Stimulated activated CD8-positive, alpha-beta memory T cell treated with anti-CD3 and anti-CD28 coated beads, Interleukin-4, amount 100 ng/mL, for 4 hours (primary cell): ENCODE measurements at places on chromosomes 5 and 9.

DNA sequence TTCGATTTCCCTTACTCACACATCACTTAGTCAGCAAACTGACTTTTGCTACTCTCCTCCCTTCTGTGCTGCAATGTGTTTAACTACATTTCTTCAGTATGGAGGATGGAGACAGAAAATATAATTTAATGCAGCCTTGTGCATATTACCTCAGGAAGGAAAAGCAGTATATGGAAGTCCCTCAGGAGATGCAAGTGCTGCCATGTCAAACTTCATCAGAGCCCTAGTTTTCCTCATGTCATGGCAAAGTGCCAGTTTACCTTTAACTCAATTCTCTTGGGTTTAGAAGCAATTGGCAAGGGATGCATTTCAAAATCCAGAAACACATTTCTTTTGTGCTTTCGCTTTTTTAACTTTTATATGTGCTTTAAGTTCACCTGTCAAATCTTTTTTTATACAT, 365.4 kb downstream of the ISL1 start:
- DNase-seq, result no peak

DNA sequence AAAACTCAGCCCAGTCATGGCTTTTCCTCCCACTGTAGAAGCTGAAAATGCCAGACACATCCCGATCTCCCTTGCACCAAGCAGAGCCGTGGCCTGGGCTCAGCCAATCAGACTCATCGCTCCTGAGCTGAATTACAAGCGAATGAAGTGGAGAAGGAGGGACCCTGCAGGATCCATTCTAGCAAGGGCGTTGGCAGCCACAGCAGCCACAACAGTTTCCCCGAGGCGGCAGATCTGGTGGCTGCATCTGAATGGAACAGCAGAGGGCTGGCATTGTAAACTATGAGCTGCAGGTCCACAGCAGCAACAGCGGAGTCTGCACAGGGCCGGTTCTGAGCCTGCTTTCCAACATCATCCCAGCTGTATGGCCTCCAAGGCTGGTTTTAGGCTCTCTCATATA, 23.8 kb downstream of the ALG2 start:
- no peak for DNase-seq

DNA sequence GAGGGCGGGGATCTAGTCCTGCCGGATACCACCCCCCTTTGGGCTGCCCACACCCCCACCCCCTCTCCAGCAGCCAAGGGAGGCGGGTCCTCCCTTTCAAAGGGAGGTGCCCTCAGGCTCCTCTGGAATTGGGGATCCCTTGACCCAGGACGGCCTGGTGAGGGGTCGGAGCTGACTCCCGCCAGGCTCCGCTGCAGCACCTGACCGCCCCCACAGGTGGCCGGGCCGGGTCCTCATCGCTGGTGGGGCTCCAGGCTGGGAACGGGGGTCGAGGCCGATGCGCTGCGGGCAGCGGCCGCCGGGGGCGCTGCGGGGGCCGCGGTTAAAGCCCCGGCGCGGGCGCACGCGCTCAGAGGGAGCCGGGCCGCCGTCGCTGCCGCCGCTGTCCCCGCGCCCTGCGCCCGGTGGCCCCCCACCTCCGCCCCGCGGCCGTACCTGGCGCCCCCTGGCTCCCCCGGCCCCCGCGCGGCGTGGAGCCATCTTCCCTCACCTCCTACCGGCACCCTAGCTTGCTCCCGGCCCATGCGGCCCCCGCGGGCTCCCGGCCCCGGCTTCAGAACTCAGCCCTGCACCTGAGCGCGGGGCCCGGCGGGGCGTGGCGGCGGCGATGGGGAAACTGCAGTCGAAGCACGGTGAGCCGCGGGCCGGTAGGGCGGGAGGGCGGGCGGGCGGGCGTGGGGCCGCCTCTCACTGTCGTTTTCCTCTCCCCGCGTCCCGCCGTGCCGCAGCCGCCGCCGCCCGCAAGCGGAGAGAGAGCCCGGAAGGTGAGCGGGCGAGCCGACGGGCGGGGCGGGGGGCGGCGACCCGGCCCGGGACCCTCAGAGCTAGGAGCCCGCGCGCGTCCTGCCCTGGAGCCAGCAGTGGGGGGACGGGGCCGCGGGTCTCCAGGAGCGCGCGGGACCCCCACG, at the start of gene NKD2:
Gene NKD2 (plus strand): TSS at position 352 of the 908 bp plus-strand sequence. CDS start 256 bp downstream, at position 608.
- no peak for DNase-seq

DNA sequence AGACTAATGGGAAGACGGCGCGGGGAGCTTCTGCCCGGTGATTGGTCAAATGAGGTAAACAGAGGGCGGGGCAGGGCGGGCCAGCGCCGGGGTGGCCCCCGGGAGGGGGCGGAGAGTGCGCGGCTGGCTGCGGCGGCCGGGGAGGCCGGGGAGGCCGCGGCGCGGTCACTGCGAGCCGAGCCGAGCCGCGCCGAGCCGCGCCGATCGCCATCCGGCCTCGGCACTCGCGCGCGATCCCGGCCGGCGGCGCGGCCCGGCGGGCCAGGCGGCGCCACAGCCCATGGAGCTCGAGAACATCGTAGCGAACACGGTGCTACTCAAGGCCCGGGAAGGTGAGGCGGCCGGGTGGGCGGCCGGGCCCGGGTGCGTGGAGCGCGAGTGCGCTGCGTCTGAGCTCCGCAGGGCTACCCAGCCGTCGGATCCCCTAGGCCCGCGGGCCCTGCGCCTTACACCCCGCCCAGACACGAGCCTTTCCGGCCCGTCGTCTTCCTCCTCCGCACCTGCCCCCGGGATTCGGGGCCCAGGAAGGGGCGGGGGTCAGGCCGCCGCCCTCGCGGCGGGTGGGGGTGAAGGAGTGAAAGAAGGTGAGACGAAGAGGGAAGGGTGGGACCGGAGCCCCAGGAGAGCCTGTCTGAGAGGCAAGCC, at the start of gene GRK6:
Gene GRK6 (plus strand): TSS at position 111 of the 645 bp plus-strand sequence. CDS start 170 bp downstream, at position 281.
- no peak for DNase-seq

- DNase-seq, result no peak
These were observed 19.7 kb upstream of the GCNT4 start for GRCh38 chr5:75072061-75072460.

DNA sequence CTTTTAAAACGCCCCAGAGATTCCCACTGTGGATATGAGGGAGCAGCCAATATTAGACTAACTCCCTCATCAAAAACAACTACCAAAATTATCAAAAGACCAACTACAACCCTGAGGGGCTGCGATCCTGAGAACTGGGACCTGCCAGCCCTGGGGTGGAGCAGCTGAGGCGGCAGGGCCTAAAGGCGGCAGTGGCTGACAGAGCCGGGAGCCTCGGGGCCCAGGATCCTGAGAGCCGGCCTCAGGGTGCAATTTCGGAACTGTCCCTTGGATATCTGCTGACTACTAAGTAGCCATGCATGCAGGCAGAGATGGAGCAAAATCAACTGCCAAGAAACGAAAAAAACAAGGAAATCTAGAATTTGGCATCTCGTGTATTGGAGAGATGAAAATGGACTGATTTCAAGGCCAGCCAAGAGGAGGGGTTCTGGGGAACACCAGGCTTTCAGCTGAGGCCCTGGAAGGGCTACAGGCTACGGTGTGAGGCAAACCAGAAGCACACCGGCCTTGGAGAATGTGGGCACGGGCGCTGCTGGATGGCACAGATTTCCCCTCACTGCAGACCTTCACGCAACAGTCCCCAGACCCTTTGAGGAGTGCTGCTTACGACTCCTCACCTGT, 63.6 kb upstream of the UBAC1 start:
- DNase-seq, result no peak

DNA sequence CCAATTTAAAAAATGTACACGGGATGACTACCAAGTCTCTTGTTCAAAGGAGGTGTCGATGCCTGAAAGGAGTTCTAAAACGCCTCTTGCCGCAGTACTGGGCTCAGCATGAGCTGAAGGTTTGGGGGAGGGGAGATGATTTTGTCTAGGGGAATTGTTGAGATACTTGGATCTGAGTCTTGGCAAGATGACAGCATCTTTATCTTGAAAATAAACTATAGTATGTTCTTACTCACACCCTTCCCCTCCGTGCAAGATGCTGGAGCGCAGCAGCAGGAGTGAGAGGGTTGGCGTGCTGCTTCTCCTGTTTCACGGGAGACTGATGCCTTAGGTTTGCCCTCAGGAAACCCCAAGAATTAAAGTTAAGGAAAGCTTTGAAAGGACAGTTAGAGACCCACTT, 47.3 kb downstream of the FAM78A start:
- no peak for DNase-seq

- DNase-seq, result no peak
These were observed 380.8 kb upstream of the RFX3 start for GRCh38 chr9:3906437-3907213.

DNA sequence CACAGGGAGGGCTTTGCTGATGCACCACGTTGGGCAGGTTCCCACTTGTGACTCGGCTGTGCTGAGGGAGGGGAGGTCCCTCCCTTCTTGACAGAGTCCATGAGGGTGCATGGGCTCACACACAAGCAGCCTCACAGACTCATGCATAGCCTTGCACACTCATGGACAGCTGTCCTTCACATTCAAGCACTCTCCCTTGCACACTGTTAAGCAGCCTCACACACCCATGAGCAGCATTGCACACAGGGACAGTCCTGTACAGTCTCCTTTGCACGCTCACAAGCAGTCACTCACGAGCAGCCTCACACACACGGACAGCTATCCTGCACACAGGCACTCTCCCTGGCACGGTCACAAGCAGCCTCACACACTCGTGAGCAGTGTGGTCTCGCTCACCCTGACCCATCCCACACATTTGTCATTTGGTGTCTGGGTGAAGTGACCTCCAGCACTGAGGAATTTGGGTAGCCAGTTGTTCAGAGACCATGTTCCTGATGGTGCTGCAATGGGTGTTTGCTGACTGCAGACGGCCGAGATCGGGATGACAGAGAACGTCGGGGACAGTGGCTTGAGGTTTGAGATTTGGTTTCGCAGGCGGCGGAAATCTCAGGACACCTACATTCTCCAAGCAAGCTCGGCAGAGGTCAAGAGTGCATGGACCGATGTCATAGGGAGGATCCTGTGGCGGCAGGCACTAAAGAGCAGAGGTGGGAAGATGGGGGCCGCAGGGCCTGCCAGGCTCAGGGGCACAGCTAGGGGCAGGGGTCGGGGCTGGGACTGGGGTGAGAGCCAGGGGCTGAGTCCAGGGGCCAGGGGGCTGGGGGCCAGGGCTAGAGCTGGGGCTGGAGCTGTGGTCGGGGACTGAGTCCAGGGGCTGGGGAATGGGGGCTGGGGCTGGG, 17.7 kb upstream of the LRRC14B start:
- no peak for DNase-seq

GRCh38 chr5:55853818-55854217, 2.7 kb downstream of the IL31RA start:
- no peak for DNase-seq

GRCh38 chr9:90641884-90642487, 638 bp downstream of the DIRAS2 start:
- DNase-seq, result no peak

DNA sequence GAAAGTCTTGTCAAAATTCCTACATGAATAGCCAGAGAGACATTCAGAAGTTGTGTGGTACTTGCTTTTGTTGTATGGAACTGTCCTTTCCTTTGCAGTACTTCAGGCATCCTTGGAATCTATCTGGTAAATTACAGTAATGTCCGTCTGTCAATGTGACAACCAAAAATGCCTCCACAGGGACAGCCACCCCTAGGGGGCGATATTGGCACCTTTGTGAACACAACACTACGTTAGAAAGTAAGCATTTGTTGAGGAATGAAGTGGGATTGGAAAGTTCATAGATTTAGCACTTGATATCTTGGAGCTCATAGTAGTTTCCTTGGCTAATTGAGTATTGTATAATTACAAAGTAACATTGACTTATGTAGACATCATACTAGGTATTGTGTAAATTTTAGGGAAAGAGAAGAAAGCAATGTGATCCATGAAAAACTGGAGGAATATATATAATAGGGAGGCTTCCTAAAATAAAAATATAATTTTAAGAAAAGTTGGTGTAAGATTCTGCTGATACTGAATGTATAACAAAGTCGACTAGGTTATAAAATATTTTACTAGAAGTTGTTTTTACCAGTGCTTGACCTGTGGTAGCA, 32.7 kb downstream of the TMEFF1 start:
- DNase-seq, result peak; percentile 35

GRCh38 chr9:137757613-137758029, 120.0 kb upstream of the CACNA1B start:
- no peak for DNase-seq

- no peak for DNase-seq
These were observed 66.5 kb downstream of the GALNT12 start for GRCh38 chr9:98873951-98874371.

- DNase-seq, result no peak
These were observed 157.5 kb downstream of the CHSY3 start for GRCh38 chr5:130061746-130062145.

DNA sequence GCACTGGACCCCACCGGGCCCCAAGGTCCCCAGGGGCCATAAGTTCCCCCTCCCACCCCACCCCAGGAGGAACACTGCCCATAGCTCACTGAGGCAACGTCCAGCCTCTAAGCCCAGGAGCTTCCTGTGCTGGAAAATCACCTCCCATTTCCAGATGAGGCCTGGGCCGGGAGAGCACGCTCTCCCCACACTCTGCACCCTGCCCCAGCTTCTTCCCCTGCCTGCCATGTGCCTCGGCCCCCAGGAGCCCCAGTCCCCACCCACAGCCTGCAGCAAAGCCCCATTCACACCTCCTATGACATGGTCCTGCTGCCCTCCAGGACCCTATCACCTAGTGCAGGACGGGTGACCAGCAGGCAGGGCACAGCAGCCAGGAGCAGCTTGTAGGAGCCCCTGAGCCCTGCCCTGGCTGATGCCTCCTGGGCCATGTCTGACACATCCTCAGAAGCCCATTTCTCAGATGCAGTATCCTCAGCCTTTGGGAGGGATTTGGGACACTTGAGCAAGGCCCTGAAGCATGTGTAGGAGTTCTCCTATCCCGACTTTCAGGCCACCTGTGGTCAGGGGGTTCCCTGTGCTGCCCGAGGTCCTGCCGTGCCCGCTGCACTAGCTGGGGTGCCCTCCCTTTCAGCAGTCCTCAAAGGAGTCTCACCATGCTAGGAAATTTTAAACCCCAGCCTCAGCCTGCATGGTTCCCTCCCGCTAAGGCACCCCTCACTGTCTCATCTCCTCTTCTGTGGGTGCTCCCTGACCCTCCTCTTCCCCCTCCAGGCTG, 119.4 kb upstream of the FOXD4L5 start:
- no peak for DNase-seq

GRCh38 chr9:126025991-126026390, 278.8 kb downstream of the PBX3 start:
- DNase-seq, result no peak
